ENCODE measurements at places on chromosomes 6 and 20.

DNA sequence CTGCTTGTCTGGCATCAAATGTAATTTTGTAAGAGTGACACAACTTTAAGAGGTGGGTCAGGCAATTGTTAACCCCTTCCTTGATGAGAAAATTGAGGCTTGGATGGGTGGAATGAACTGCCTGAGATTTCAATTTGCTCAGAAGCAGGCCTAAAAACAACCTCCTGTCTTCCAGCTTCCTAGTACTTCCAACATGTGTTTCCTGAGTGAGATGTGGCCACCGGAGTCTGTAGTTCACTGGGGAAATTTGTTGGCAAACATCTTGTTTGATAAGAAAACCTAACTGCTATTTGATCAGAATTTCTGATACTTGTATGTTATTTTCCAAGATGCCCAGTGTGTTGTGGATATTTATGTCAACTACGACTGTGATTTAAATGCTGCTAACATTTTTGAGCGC lies 51.3 kb downstream of the ARFGEF2 start:
- no peak for DNase-seq

DNA sequence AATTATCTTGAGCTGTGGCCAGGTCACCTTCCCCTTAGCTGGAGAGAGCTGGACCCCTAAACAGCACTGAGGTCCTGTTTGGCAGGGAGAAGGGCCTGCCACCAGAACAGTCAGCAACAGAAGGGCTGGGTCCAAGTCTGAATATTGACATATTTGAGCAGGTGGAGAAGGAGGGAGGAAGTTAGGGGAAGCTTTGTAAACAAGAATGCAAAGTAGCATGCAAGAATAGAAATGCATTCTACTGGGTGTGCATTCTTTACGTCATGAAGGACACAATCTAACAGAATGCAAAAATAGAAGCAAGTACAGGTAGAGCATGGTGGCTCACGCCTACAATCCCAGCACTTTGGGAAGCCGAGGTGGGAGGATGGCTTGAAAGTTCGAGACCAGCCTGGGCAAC lies 100.5 kb downstream of the QRSL1 start:
- DNase-seq = no peak

GRCh38 chr6:35512740-35513139 lies at the start of gene TULP1:
Gene TULP1, minus strand, starts transcription at chr6:35512896. Its CDS starts 38 bp downstream, at chr6:35512858.
- DNase-seq = no peak

GRCh38 chr6:165826487-165827189 lies 163.6 kb upstream of the PDE10A start:
- no peak for DNase-seq

DNA sequence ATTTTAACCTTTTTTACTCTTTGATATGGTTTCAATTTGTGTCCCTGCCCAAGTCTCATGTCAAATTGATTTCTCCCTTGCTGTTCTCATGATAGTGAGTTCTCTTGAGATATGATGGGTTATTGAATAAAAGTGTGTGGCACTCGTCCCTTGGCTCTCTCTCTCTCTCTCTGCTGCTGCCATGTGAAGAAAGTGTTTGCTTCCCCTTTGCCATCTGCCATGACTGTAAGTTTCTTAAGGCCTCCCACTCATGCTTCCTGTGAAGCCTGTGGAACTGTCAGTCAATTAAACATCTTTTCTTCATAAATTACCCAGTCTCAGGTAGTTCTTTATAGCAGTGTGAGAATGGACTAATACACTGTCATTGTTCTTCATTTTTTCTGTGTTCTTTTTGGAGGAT lies 48.5 kb downstream of the LIN28B start:
- no peak for DNase-seq

DNA sequence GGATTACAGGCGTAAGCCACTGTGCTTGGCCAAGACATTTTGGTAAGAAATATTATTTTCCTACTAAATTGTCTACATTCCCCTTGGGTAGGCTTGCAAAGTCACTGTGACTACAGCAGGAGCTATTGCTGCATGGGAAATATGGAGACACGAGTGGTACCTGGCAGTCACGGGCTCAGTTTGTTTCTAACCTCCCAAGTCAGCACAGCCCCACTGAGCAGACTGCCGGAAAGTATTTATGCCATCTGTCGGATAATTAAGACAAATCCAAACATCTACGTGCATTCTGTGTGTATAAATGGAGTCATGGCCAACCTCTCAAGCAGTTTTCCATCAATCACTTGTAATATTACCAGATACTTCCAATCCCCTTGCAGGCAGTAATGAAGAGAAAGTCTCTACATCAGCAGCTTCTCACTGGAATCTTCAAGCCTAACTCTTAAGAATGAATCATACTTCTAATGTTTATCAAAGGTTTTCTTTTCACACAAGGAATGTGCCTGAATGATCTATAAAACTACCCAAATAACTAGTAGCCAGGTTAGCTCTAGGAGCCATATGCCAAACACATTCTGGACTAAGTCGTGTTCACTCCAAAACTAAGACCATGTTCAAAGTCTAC lies 20.1 kb downstream of the PSMB1 start:
- no peak for DNase-seq

Measured in stimulated activated CD8-positive, alpha-beta memory T cell treated with anti-CD3 and anti-CD28 coated beads, Interleukin-2, amount 100 ng/mL, for 48 hours (primary cell).